ENCODE measurements at places on chromosomes 7 and 10.

- peak; percentile 42 for DNase-seq
These were observed 28.7 kb downstream of the PNPLA8 start for GRCh38 chr7:108497082-108497725.

DNA sequence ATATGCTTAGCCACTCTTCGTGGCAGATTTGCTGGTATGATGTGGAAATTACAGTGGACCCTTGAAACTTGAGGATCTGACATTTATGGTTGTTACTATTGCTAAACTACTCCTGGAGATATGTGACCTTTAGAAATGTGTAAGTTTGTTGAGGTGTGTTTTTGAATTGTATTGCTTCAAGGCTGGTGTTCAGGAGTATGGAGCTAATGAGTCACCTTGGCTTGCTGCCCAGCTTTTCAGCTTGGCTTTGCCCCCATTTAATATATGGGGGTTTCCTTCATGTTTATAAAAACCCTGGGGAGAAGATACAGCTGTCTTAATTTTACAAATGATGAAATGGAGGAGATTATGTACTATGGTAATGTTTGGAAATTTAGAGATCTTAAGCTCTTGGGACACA lies 11.6 kb downstream of the HBP1 start:
- peak; percentile 31 for DNase-seq

DNA sequence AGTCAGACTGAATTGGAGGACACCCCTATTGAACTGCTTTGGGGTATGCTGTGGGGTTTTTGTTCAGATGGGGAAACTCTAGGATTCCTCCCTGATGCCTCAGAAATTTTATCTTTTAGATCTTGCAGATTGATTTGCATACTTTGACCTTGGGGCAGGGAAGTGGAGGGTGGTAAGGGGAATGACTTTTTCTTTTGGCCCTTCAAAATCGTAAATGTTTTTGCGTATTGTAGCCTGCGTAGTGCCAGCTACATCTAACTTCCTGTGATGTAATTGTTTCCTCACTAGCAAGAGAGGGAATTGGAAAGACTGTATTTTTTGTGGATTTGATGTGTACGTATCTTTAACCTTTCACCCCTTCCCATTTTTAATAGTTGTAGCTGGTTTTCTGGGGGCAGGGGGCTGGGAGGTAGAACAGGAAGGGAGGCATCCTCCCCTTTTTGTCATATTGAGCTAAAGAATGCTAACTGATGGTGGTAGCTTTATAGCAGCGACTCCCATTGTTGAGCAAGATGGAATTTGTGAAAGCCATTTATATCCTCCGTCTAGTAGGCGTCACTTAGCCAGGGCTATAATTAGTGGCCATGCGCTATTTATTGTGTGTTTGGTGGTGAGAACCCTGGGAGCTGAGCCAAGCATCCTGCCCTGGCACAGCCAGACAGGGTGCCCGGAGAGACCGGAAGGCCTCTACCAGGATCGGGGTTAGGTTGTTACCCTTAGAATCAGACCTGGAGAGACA lies 11.3 kb downstream of the DUSP5 start:
- no peak for DNase-seq

GRCh38 chr7:89593125-89593524 lies 561.1 kb upstream of the STEAP1 start:
- no peak for DNase-seq

DNA sequence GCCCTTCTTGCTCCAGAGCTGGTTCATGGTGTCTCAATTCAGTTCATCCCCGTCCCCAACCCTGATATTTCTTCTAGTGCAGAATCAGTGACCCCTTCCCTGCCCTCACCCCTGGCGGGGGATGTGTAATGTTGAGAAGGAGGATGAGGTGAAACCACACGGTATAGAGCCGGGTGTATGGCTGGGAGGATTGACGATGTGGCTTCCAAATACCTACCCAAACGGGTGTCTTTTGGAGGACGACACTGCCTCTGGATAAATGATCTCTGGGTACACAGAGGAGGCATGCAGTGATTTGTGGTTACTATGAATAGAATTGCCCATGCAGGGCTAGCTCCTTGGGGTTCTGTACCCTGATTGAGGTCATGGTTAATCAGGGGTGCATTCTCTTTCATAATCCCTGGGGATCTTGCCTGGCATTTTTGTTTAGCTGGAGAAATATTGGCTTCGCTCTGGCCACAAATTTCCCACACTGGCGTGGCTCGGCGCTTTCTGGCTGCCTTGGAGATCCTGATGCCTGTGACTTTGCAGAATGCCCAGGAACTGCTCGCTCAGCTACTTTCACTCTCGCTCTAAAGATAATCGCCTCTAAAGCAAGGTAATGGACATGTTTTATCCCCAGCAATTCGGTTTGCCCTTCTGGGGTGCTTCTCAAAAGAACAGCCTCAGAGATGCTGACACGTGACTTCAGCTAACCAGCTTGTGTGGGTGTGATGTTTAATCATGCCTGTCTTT lies 89.2 kb downstream of the RBM20 start:
- DNase-seq = peak; percentile 35

DNA sequence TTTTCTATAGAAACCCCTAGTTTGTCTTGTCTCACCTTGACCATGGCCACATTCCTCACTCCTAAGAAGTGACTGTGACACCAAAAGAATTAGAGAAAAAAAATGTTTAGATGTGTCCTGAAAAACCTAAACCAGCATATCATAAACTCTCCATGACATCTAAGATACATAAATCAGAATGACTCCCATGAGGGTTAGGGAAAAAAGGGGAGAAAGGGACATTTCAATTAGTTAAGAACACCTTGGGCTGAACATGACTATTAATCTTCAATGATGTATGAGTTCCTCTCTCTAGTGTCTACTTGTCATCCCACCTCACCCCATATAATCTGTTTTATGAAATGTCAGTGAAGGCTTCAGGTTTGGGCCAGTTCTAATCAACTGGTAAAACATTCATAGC lies 31.1 kb downstream of the KDM7A start:
- DNase-seq = no peak

- peak; percentile 21 for DNase-seq
These were observed 86.0 kb upstream of the PFKP start for GRCh38 chr10:2981361-2981801.

GRCh38 chr10:101840102-101840684 lies 3.4 kb downstream of the KCNIP2 start:
- DNase-seq = peak; percentile 47

GRCh38 chr7:10412422-10413019 lies 561.2 kb upstream of the PHF14 start:
- DNase-seq = peak; percentile 23

GRCh38 chr10:7618461-7618860 lies 48.3 kb downstream of the ITIH5 start:
- DNase-seq = no peak

DNA sequence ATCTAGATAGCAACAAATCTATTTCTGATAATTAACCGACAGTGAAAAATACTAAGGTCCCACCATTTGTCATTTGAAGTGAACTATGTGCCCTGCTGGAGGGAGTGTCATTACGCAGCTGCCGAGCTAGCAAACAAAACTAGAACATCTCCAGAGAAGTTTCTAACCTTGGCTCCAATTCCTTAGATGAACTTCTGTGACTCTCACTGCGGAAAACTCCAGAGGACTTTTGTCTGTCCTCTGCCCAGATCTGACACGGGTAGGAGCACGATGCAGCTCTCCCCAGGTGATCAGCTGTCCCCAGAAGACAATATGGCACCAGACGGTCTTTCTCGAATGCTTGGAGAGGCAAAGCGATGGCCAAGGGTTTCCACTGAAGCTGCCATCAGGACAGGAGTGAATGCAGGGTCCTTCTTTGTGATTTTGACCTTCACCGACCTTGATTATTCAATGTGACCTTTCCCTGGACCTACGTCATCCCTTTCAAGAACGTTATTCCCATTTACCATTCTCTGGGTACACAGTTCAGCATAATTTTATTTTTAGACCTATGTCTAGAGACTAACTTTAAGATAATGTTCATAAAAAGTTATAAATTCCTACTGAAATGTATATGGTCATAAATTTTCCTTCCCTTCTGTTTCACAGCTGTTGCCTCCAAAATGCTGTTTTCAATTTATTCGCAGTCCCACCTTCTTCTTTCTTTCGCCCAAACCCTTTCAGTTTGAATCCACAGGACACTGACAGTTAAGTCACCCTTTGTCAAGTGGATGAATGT lies 116.7 kb upstream of the C7orf33 start:
- DNase-seq = no peak

GRCh38 chr7:64541438-64542359 lies 21.2 kb downstream of the ZNF680 start:
- no peak for DNase-seq

- no peak for DNase-seq
These were observed 175.6 kb downstream of the DNAH11 start for GRCh38 chr7:21718391-21718790.

- DNase-seq = no peak
These were observed 231.7 kb downstream of the SKIDA1 start for GRCh38 chr10:21293518-21294356.

- DNase-seq = no peak
These were observed 1079.0 kb downstream of the KCNMA1 start for GRCh38 chr10:76558586-76558985.

DNA sequence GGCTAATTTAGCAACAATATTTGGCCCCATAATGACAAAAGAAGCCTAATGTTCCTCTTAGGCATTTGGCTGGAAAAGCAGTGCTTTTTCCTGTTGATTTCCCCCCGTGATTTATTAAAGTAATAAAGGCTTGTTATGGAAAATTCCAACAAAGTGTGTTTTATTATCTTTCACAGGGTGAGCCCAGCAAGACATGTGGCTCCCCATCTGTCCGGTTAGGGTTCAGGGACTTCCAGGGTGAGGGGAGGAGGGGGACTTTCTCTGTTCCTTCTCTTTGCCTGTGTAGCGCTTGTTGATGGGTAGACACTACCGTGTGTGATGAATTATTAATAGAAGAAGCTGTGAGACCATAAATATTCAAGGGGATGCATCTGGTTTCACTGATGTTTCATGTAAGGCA lies 39.0 kb downstream of the HTR5A start:
- no peak for DNase-seq

DNA sequence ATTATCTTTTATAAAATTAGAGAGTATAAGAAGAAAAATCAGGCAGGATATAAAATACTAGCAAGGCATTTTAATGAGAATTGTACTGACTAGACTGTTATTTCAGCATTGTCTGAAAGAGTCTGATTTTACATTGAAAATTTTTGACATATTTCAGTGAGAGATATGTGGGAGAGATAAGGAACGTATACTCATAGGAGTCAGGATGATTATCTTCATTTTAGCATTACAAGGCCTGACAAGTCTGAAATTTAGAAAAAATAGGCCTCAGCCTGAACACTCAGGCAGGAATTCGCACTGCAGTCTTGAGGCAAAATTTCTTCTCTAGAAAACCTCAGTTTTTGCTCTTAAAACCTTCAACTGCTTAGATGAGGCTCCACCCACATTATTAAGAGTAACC lies 386.0 kb downstream of the HGF start:
- no peak for DNase-seq

- peak; percentile 62 for DNase-seq
These were observed 296.8 kb upstream of the CACNA2D1 start for GRCh38 chr7:82740246-82740848.

DNA sequence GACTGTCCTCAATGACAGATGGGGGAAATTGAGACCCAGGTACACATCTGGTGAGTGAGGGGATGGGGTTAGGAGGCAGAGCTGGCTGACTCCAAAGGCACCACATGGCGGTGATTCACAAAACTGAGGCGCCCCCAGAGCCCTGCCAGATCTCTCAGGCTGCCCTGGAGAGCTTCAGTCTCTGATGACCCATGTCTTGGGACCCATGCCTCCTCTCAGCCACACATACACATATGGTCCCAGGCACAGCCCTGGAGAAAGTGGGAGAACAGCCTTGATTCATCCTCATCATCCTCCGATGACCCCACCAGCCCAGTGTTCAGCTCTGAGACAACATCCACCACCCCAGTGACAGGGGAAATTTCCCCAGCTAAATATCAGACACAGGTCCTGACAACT lies 426.0 kb downstream of the RPS24 start:
- DNase-seq = no peak

DNA sequence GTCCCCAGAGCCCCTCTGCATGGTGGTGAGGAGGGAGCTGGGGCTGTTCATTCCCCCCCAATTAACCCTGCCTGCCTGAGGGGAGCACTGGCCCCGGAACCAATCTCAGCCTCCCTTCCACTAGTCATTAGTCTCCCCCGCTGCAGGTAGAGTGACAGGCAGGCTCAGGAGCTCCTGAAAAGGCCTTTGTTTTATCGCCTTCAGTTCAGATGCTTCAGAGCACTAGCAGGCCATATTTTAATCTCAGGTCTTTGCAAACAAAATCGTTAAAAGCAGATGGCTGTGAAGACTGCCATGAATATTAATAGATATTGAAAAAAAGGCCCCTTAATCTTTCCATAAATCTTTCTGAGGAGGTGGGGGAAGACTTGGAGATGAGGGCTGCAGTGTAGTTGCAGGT lies 250.7 kb downstream of the RPS24 start:
- DNase-seq = no peak

- no peak for DNase-seq
These were observed 54.3 kb downstream of the SLC29A4 start for GRCh38 chr7:5337047-5337446.

DNA sequence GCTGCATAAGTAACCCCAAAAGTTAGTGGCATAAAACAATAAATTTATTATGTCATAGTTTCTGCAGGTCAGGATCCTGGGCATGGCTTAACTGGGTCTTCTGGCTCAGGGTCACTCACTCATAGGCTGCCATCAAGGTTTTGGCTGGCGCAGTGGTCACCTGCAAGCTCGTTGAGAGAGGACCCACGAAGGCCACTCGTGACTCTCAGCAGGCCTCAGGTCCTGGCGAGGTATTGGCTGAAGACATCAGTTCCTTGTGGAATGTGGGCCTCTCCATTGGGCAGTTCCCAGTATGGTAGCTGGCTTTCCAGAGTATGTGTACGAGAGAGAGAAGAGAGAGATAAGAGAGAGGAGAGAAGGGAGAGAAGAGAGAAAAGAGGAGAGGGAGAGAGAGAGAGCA lies 138.3 kb upstream of the KLF14 start:
- no peak for DNase-seq

- DNase-seq = no peak
These were observed 186.4 kb downstream of the CACNA2D1 start for GRCh38 chr7:82257118-82257695.

DNA sequence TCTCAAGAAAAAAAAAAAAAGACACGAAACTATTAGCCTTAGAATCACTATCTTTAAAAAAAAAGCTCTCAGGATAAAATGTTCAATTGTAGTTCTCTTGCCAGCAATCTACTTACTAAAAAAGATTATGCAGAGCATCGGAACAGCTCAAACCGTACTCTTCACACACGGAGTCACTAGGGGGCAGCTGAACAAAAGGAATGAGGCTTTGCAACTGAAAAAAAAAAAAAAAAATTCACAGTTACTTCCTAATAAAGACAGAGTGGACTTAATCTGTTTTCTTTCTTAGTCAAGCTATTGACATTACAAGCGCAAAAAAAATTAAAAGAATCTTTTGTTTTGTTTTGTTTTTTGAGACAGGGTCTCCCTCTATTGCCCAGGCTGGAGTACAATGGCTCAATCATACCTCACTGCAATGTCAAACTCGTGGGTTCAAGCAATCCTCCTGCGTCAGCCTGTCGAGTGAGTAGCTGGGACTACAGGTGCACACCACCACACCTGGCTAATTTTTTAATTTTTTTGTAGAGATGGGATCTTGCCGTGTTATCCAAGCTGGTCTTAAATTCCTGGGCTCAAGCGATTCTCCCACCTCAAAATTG lies 11.5 kb downstream of the PMS2 start:
- DNase-seq = peak; percentile 73

Data from urothelium cell line (cell line).